ENCODE measurements at places on chromosomes 1 and 21. TPM values are rescaled to one million over a fixed set of nuclear protein-coding genes. Genes with fewer than 3 reads are reported as not detected.

The VWA5B1 gene
- polyA plus RNA-seq, result 0.15 TPM

DNA sequence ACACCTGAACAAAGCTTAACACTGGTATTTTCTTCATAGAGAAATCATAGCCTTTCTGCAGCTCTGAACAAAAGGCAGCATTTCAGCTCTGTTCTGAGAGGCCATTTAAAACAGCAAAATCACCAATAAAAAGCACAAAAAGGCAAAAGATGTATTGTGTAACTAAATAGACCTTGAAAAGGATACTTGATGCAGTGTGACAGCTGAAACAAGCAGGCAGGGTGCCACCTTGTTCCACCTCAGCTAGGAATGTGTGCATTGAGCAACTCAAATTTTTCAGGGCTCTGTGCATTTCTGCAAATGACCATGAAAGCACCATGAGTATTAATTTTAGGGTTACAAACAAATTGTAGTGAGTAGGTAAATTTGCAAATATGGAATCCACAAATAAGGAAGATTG lies 65.8 kb downstream of the RHOU start:
- no peak for DNase-seq

GRCh38 chr1:96508233-96508632 lies 213.4 kb upstream of the PTBP2 start:
- DNase-seq, result no peak

- DNase-seq, result no peak
Measured at GRCh38 chr1:175198332-175198731, 5.8 kb upstream of the KIAA0040 start.

GRCh38 chr1:90048043-90048442 lies 53.1 kb downstream of the ZNF326 start:
- no peak for DNase-seq

GRCh38 chr21:42317341-42317741 lies 2.1 kb upstream of the TFF3 start:
- DNase-seq, result no peak

The GJA8 gene
- polyA plus RNA-seq, result not detected

- DNase-seq, result peak; percentile 59
Measured at GRCh38 chr1:44808938-44809917, 905 bp downstream of the BTBD19 start.

DNA sequence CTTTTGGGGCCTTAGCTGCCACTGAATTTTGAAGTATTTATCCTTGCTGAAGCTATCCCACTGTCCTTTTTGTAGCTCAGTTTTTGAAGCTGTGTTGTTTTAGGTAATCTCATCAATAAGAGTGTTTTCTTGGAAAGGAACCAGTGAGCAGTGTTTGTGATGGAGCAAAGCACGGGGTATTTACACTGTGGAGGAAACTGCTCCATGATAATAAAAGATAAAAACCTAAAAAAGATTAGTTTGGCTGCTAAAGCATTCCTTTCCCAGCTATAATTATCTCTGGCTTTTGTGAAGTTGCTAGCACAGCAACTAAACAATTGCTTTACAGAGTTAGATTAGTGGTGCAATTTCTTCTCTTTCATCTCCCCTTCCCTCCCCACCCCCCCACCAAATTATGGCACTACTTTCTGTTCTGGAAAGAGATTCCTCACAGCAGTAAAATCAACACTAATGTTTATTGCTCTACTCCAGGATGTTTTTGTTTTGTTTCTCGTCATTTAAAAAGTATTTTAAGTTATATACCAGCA lies 21.5 kb downstream of the SRRM1 start:
- no peak for DNase-seq

GRCh38 chr1:6099787-6100765 lies 54.4 kb downstream of the KCNAB2 start:
- no peak for DNase-seq

- DNase-seq, result no peak
Measured at GRCh38 chr1:201892211-201892610, 3.5 kb downstream of the SHISA4 start.

The BACE2 gene
- 34.3 TPM for polyA plus RNA-seq

Data from hindlimb muscle (tissue), 1 donor.